GM23248 (cell line): ENCODE measurements at places on chromosomes 16 and 17.

DNA sequence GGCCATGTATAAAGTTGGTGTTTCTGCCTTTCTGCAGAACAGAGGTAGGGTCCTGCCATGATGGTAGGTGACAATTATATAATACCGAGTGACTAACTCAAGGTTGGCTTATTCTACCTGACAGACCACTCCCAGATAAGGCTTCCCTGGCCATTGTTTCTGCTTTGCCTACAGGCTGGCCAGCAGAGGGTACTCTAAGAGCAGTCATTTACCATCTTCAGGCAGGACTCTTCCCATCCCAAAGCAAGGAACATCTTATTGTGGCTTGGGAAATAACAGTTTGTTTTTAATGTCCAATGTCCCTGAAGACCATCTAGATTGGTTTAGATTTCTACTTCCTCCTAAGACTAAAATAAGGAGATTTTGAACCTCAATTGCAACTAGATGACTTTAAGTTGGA is 74.1 kb downstream of the SNX11 start:
- H3K27me3 ChIP-seq = peaks cover 78% of the 10 kb centered on the region
- no peaks in the 10 kb centered on the region for H3K4me1 ChIP-seq
- H3K27ac ChIP-seq = no peak overlapping the region
- DNase-seq = peak; percentile 36
- no peak overlapping the region for H3K4me3 ChIP-seq

GRCh38 chr16:70429888-70430666 is 8.8 kb downstream of the ST3GAL2 start:
- no peak for DNase-seq
- H3K27ac ChIP-seq = no peak overlapping the region
- H3K36me3 ChIP-seq = no peaks in the 10 kb centered on the region
- H3K4me1 ChIP-seq = peaks cover 34% of the 10 kb centered on the region
- H3K4me3 ChIP-seq = no peak overlapping the region

DNA sequence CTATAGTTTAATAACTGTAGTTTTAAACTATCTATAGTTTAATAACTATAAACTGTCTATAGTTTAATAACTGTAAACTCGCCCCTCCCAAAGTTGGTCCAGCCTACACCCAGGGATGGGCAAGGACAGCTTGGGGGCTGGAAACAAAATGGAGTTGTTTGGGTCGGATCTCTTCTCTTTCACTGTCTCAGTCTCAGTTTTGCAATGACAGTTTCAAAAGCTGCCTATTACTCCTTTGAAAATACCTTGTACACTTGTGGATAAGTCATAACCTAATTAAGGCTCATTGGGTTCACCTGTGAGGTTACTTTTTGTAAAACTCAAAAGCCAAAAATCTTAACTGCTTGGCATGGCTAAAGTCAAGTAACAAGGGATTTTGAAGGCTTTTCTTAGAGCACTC is 31.4 kb downstream of the C16orf54 start:
- H3K36me3 ChIP-seq = no peaks in the 10 kb centered on the region
- peaks cover 9% of the 10 kb centered on the region; the same call in 1 of the 2 replicates for H3K27me3 ChIP-seq
- H3K4me3 ChIP-seq = no peak overlapping the region
- no peak for DNase-seq
- no peaks in the 10 kb centered on the region for H3K4me1 ChIP-seq
- H3K27ac ChIP-seq = no peak overlapping the region

GRCh38 chr17:74059479-74060240 is 143.8 kb upstream of the RPL38 start:
- no peak for DNase-seq
- no peak overlapping the region for H3K4me3 ChIP-seq
- H3K36me3 ChIP-seq = no peaks in the 10 kb centered on the region

DNA sequence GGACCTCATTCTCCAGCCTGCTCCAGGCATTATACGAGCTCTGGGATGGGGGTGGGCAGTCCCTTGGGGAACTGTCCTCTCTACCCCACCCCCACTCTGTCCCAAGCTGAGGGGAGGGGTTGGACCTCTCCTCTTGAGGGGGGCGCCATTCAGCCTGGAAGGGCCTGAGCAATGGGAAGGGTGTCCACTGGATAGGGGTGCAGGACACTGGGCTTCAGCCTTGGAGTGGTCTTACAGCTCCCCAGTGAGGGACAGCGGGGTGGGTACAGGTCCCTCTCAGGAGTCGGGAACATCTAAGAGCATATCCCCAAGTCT is 9.5 kb upstream of the CBX8 start:
- H3K4me1 ChIP-seq = no peaks in the 10 kb centered on the region
- no peak overlapping the region for H3K27ac ChIP-seq

- H3K27ac ChIP-seq = no peak overlapping the region
- H3K4me1 ChIP-seq = peaks cover 4% of the 10 kb centered on the region; the same call in 1 of the 2 replicates
- H3K27me3 ChIP-seq = no peaks in the 10 kb centered on the region
- H3K36me3 ChIP-seq = peaks cover 81% of the 10 kb centered on the region
These were observed 18.2 kb downstream of the SRP68 start for GRCh38 chr17:76054112-76054476.

DNA sequence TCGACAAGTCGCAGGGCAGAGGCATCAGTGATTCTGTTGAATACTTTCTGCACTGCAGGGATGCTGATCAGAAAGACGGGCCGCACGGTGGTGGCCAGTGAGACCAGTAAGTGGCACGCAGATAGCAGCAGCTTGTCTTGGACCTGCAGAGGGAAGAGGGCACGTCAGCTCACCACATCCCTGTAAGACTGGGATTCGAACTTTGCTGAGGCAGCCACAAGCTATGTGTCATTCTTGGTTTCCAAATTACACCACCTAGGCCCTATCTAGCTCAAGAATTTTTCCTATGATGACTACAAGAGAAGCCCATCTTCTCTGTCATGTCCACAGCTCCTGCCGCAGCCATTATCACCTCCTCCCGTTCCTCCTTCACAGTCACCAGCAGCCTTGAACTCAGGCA is 49.4 kb upstream of the GSG1L start:
- no peaks in the 10 kb centered on the region for H3K27me3 ChIP-seq
- H3K27ac ChIP-seq = no peak overlapping the region
- no peak overlapping the region for H3K4me3 ChIP-seq
- H3K36me3 ChIP-seq = peaks cover 75% of the 10 kb centered on the region

DNA sequence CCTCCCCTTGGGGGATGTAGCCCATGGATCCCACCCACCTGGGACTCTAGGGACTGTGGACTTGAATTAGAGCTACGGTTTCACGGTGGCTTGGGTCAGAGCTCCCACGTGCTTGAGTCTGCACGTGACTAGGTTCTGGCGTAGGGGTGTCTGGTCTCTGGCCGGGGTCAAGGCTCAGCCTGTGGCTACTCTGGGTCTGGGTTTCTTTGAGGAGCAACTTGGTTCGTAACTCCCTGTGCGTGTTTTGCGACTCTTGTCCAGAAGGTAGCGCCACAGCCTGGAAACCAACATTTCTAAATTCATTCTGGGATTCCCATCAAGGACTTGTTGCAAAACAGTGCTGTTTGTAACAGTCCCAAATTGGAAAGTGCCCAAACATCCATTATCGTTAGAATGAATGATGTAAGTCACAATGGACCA is 470 bp upstream of the GGT6 start:
- no peaks in the 10 kb centered on the region for H3K27me3 ChIP-seq
- DNase-seq = no peak
- no peak overlapping the region for H3K27ac ChIP-seq
- no peaks in the 10 kb centered on the region for H3K4me1 ChIP-seq

DNA sequence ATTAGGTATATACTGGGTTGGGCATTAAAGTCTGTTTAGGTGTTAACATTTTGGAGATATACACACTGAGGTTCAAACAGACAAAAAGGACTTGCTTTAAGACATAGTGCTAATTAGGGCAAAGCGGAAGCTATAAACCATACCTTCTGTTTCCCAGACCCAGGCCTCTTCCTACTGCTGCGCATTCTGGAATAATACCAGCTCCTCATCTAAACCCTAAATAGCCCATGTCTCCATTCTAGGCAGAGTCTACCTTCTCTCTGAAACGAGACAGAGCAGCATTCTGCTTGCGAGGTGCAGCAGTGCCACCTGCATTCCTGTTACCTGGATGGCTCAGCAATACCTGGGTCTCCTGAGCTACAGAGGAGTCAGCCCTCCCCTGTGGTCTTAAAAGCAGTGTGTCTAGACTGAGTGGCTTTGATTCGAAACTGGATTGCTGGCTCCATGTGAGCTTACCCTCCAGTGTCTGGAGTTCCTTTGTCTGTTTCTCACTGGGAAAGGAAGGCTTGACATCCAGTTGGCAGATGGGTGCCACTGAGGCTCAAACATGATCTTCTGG is 6.4 kb downstream of the YPEL2 start:
- no peak overlapping the region for H3K4me3 ChIP-seq
- H3K27ac ChIP-seq = no peak overlapping the region
- no peaks in the 10 kb centered on the region for H3K27me3 ChIP-seq
- H3K36me3 ChIP-seq = no peaks in the 10 kb centered on the region

GRCh38 chr16:80122115-80122514 is 418.7 kb upstream of the DYNLRB2 start:
- no peak overlapping the region for H3K27ac ChIP-seq
- H3K4me1 ChIP-seq = peaks cover 12% of the 10 kb centered on the region
- no peaks in the 10 kb centered on the region for H3K27me3 ChIP-seq
- H3K4me3 ChIP-seq = no peak overlapping the region
- H3K36me3 ChIP-seq = no peaks in the 10 kb centered on the region
